ELF-1 (cell line): ENCODE measurements at places on chromosomes 4 and X.

DNA sequence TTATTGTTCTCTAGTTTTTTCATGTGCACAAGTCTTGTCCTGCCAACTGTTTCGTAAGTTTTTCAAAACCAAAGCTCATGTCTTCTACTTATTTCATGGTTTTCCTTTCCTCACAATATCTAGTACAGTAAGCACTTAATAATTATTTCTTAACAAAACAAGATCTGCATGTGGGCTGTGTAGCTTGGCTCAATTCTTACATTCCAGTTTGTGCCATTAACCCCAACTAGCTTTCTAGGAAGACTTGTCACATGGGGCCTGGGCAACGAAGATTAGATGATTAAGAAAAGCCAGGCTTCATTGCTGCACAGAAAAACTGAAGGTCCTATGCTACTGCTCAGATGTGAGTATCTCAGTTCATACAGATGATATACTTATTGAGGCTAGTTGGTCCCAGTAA lies 155.3 kb upstream of the TEX13A start:
- no peak for DNase-seq

GRCh38 chr4:1491328-1492141 lies 85.3 kb upstream of the NKX1-1 start:
- no peak for DNase-seq

DNA sequence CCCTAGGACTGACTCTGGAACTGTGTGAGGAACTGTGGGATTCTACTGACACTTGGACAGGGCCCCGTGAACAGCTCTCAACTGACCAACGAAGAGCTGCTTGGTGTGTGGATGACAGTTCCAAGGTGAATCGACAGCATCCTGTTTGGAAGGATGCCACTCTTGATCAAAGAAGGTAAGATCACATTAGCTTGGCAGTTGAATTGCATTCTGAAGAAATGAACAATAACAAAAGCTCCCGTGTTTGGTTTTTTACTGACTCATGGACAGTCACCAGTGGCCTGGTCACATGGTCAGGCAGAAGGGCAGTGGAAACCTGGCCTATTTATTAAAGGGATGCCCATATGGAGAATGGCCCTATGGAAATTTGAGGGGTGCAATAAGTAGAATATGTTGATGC lies 33.1 kb upstream of the GPR34 start:
- no peak for DNase-seq

GRCh38 chr4:86657910-86658309 lies 63.8 kb downstream of the PTPN13 start:
- DNase-seq, result no peak

- peak; percentile 84 for DNase-seq
Measured at GRCh38 chrX:154325541-154325940, 29.9 kb downstream of the TKTL1 start.

GRCh38 chr4:163941221-163941905 lies 446.9 kb downstream of the TMA16 start:
- no peak for DNase-seq

DNA sequence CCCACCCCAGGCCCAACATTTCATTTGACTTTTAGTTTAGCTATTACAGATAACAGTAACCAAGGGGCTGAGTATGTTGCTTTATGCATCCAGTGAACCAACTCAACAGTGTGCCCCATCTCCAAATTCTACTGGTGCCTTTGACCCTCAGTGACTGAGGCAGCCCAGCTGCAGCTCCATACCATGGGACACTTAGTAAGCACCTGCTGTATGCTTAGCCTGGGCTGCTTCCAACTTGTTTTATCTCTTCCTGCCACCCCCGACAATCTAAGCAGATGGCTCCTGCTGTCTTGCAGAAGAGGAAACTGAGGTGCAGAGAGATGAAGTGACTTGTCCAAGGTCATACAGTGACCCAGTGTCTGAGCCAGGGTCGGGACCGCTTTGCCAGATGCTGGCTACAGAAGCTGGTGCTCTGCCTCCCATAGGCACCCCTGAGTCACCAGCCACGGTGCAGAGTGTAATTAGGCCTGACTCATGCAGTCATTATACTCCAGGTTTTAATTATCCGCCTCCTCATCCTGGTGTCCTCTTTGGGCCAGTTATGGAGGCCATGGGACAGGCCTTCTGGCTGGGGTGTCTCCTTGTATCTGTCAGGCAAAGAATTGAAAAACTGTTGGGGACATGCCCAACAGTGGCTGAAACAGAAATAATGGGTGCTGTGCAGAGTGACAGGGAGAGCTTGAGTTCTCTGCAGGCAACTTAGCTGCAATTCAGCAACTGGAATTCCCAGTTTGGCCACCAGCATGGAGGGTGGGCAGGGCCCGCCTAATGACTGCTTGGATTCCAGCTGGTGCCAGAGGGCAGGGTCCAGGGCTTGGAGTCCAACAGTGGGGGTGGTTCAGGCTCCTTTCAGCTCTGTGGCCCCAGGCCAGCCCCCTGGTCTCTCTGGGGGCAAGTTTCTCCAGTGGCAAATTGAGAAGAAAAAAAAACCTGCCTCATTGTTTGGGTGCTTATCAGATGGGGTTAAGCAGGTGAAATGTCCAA lies 8.2 kb upstream of the GPR78 start:
- DNase-seq, result peak; percentile 87

DNA sequence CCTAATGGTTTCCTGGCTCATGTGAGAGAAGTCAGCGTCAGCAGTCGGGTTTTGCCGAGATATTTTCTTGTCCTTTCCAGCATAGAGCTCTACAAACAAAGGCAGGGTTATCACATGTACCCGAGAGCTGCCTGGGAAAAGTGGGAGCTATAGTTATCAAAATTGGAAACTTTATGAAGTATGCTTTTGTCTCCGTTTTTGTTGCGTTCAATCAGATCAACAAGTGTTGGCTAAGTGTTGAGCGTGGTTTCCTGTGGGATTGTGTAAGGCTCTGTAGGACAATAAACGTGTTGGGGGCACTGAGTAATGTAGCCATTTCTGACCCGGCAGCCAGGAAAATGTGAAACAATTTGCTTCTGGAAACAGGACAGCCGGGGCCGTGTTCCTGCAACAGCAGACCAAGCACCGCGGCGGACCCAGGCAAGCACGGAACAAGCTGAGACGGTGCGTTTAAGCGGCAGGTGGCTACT lies at the start of gene BMX:
Gene BMX (plus strand): TSS at position 311 of the 470 bp plus-strand sequence. CDS start 7,547 bp downstream, outside the sequence.
- no peak for DNase-seq
